ENCODE measurements at places on chromosomes 12 and 14.

DNA sequence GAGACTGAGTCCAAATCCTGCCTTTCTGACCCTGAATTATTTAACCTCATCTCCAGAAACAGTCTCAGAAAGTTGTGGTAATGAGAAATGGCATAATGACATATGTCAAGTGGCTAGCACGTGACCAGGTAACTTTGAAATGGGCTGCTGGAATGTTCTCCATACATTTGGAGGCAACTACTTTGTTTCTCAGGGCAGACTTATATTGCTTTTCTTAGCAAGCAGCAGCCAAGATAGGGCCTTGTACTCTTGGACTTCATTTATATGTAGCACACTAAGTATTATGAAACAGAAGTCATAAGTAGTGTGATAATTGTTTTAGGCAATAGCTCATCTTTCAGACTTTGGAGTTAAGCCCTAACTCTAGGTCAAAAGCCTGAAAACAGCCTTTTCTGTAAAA is 494.7 kb downstream of the NPAS3 start:
- DNase-seq, result no peak

GRCh38 chr12:1173781-1174617 is 183.0 kb downstream of the ERC1 start:
- DNase-seq, result no peak

GRCh38 chr12:110093631-110094311 is 30.4 kb upstream of the IFT81 start:
- no peak for DNase-seq

- DNase-seq, result no peak
These were observed 26.2 kb upstream of the NPFF start for GRCh38 chr12:53533471-53533870.

DNA sequence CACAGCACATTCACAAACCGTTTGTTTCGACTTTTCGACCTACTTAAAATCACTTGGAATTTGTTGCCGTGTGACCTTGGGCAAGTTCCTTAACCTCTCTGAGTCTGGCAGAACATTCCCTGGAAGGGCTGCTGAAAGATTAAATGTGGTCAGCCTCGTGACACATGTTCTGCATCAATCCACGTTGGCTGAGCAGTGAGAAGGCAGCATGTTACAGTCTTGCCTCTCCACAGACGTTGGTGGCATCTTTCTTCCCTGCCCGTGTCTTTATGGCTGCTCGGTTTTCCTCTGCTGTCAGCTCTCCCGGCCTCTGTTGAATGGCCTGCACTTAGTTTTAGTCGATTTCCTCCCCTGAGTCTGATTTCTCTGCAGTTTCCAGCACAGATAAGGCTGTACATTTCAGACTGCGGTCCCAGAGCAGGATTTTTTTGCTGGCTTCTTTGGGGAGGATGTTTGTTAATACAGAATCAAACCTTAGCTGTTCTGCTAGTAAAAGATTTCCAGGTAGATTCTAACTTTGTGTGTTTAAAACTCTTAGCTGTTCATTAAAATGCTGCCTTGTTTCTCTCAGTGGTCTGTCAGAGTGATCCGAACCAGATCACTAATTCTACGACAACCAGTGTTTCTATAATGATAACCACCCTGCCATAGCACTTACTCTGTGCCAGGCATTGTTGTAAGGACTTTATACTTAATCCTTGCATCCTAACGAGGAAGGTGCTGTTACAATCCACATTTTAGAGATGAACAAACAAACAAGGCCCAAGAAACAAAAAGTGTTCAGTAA is 217.1 kb downstream of the CHST11 start:
- peak; percentile 15 for DNase-seq
